Spinal cord (tissue), 10 donors: ENCODE measurements at places on chromosomes 1 and 21. TPM values are rescaled to one million over a fixed set of nuclear protein-coding genes. Genes with fewer than 3 reads are reported as not detected.
A peak's percentile ranks its signal among the peaks of the same experiment; 100 is the strongest.

- no peaks in the 10 kb centered on the region for H3K36me3 ChIP-seq
- H3K4me1 ChIP-seq: no peaks in the 10 kb centered on the region
- no peak for DNase-seq
- no peak overlapping the region for H3K4me3 ChIP-seq
These were observed 19.7 kb downstream of the PRDX6 start for GRCh38 chr1:173496757-173497320.

DNA sequence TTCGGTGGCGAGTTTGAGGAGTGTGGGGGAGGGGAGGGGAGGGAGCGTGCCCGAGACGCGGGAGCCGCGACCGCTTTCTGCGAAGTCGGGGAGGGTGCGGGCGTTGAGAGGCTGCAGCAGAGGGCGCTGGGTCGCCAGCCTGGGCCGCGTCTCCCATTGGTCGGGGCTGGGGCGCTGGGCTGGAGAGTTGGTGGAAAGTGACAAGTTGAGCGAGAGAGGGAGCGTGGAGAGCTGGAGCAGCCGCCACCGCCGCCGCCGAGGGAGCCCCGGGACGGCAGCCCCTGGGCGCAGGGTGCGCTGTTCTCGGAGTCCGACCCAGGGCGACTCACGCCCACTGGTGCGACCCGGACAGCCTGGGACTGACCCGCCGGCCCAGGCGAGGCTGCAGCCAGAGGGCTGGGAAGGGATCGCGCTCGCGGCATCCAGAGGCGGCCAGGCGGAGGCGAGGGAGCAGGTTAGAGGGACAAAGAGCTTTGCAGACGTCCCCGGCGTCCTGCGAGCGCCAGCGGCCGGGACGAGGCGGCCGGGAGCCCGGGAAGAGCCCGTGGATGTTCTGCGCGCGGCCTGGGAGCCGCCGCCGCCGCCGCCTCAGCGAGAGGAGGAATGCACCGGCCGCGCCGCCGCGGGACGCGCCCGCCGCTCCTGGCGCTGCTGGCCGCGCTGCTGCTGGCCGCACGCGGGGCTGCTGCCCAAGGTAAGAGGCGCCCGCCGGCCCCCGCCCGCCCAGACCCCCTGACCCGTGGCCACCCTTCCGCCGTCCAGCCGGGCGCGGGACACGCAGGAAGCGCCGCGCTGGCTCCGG, at the start of gene ROR1:
Gene ROR1, plus strand, starts transcription at position 203 of the 802 bp plus-strand sequence.
- peak; percentile 54 for DNase-seq
- peak within 1 kb of the TSS; percentile 69 for H3K4me3 ChIP-seq
- peaks cover 12% of the 10 kb centered on the region for H3K27me3 ChIP-seq
- peak within 1 kb of the TSS; percentile 81 for H3K27ac ChIP-seq
- peaks cover 13% of the 10 kb centered on the region for H3K4me1 ChIP-seq
- no peaks in the 10 kb centered on the region for H3K36me3 ChIP-seq

GRCh38 chr1:6037338-6037762, 8.3 kb upstream of the KCNAB2 start:
- no peak overlapping the region for H3K4me3 ChIP-seq
- no peak overlapping the region for H3K27ac ChIP-seq
- DNase-seq: no peak
- H3K4me1 ChIP-seq: peaks cover 23% of the 10 kb centered on the region
- no peaks in the 10 kb centered on the region for H3K27me3 ChIP-seq

REN gene
- 0.17 TPM for polyA plus RNA-seq

- peak; percentile 49 for DNase-seq
- no peaks in the 10 kb centered on the region for H3K4me1 ChIP-seq
- H3K27me3 ChIP-seq: no peaks in the 10 kb centered on the region
- no peaks in the 10 kb centered on the region for H3K36me3 ChIP-seq
- no peak overlapping the region for H3K27ac ChIP-seq
These were observed 86.4 kb downstream of the FAF1 start for GRCh38 chr1:50873458-50874187.

- H3K36me3 ChIP-seq: peaks cover 66% of the 10 kb centered on the region
- no peaks in the 10 kb centered on the region for H3K27me3 ChIP-seq
- no peak overlapping the region for H3K4me3 ChIP-seq
- no peak for DNase-seq
- no peak overlapping the region for H3K27ac ChIP-seq
These were observed 45.5 kb downstream of the MRPL37 start for GRCh38 chr1:54245501-54245900.
